T-helper 9 cell (primary cell): ENCODE measurements at places on chromosomes 5 and 9.

DNA sequence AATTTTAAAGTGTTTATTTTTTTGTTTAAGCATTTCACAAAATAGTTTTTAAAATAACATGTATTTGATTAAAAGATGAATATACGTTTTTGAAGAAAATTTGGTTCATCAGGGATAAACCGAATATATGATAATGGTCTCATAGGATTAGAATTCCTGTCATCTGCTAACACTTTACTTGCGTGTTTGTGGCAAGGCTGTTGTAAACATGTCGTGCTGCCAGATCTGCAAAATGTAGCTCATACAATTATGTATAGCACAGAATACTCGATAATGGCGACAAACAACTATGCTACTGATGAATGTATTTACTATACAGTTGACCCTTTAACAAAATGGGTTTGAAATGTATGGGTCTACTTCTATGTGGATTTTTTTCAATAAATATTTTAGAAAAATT lies 7.2 kb upstream of the TXNDC8 start:
- DNase-seq = no peak

DNA sequence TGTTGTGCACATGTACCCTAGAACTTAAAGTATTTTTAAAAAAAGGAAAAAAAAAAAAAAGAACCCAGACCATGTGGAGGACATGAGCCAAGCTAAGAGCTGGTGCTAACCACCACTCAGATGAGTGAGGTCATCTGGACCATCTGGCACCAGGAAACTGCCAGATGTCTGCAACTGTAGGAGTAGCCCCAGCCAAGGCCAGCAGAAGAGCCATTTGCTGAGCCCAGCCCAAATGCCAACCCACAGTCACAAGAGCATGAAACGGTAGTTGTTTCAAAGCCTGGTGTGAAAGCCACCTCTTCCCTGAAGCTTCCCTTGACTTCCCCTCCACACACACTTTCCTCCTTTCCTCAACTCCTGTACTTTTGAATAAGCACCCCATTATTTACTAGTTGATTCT lies 69.2 kb upstream of the FCN1 start:
- no peak for DNase-seq

DNA sequence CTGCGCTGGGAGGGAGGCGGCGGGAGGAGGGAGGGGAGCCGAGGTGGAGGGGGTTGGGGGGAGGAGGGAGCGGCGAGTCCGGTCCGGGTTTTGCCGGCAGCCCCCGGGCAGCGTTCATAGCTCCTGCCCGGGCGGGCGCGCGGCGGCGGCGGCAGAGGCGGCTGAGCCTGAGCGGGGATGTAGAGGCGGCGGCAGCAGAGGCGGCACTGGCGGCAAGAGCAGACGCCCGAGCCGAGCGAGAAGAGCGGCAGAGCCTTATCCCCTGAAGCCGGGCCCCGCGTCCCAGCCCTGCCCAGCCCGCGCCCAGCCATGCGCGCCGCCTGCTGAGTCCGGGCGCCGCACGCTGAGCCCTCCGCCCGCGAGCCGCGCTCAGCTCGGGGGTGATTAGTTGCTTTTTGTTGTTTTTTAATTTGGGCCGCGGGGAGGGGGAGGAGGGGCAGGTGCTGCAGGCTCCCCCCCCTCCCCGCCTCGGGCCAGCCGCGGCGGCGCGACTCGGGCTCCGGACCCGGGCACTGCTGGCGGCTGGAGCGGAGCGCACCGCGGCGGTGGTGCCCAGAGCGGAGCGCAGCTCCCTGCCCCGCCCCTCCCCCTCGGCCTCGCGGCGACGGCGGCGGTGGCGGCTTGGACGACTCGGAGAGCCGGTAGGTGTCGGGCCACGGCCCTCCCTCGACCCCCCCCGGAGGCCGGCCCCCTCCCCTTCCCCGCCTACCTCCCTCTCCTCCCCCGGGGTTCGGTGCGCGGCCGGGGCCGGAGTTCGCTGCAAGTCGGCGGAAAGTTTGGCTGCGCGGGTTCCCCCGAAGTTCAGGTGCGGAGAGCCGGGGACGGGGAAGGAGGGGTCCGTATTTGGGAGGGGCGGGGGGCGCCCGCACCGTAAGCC lies at the start of gene CXXC5:
Gene CXXC5 (plus strand): TSS at position 145 of the 877 bp plus-strand sequence. CDS start 32,175 bp downstream, outside the sequence.
- no peak for DNase-seq

- DNase-seq = no peak
Measured at GRCh38 chr5:62038024-62038423, 268.0 kb upstream of the KIF2A start.

GRCh38 chr5:159560088-159560487 lies 229.8 kb upstream of the IL12B start:
- no peak for DNase-seq

GRCh38 chr5:37754976-37755375 lies 84.9 kb downstream of the GDNF start:
- no peak for DNase-seq

GRCh38 chr5:6576861-6577501 lies 55.9 kb downstream of the NSUN2 start:
- no peak for DNase-seq

DNA sequence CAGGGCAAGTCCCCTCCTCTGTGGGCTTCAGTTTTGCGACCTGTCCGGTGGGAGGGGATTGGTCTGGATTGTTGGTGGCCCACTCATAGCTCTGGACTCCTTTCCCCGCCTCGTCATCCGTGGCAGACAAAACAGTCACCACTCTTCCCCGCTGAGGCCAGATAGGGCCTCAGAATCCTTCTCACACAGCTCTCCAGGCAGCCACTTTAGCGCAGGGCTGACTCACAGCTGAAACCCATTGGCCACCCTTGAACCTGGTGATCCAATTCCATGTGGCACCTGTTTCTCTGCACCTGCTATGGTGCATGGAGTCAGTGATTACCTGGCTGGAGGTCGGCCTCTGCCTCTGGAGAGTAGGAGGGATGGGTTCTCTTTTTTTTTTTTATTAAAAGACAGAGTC lies 15.8 kb upstream of the CACFD1 start:
- no peak for DNase-seq

DNA sequence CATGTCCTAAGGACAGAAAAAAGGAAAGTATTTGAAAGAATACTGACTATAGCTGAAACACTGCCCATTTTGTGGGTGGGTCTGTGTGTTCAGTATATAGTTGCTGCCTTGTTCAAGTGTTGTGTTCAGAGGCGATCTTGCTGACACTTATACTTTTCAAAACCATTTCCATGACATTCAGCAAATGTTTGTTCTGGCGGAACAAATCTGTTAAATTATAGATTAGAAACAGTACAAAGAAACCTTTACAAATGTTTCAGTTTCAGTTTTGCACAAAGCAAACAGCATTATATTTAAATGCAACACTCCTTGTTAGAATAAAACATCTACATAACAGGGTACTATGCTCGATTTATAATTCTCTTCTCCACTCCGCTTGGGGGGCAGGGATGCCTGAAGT lies 2276.3 kb downstream of the MAT2B start:
- DNase-seq = no peak

DNA sequence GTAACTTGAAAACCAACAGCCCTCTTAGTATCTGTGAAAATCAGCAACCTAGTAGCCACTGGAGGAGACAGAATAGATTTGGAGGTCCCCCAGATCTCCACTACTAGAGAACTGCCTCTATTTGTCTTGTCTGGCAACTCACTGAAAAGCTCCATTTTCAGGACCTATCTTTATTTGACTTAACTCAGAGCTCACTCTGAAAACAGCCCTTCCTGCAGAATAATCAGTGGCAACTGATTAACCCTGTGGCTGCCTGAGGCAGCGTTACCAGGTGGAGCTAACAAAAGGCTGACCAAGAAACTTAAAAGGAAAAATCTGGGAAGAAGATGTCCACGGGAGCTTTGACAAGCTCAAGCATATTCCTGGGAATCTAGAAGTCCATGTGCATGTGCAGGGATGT lies 10.5 kb upstream of the IL13 start:
- DNase-seq = no peak

GRCh38 chr9:123622711-123623241 lies 266.8 kb downstream of the CRB2 start:
- no peak for DNase-seq

DNA sequence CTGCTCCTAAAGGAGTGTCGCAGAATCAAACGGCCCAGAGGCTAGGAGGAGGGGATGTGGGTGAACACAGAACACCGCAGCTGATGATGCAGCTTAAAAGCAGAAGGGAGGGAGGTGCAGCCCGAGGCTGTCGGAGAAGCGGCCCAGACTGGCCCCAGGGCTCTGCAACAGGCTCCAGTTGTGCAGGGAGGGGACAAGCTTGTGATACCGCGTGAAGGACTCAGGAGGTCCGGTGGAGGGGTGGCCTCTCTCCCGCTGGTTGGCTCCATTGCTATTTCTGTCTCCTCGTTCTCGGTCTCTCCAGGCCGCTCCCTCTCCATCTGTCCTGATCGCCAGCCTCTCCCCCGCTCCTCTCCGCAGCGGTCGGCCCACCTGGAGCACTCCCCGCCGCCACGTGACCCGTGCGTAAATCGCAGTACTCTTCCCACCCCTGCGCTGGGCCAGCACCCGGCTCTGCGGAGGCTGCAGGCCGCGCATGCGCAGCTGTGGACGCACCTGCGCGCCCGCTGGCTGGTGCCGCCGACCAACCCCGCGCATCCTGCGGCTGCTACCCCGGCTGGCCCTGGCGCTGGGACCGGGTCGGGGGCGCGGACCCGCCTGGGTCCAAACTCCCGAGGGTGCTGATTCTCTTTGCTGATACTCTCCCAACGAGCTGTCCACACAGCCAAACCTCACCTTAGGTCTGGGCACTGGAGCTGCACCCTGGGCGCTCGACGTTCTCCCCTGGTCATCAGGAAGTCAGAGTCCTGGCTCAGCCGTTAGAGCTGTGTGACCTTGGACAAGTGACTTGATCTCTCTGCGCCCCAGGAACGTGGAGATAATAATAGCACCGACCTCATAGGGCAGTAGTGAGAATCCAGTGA lies 3.7 kb upstream of the STXBP1 start:
- peak; percentile 66 for DNase-seq
